Activated naive CD8-positive, alpha-beta T cell treated with anti-CD3 and anti-CD28 coated beads, Interleukin-2, amount 50 U/mL, for 24 hours (primary cell): ENCODE measurements at places on chromosomes 16 and 17.

GRCh38 chr16:23840310-23840709 is 4.5 kb downstream of the PRKCB start:
- no peak for DNase-seq

DNA sequence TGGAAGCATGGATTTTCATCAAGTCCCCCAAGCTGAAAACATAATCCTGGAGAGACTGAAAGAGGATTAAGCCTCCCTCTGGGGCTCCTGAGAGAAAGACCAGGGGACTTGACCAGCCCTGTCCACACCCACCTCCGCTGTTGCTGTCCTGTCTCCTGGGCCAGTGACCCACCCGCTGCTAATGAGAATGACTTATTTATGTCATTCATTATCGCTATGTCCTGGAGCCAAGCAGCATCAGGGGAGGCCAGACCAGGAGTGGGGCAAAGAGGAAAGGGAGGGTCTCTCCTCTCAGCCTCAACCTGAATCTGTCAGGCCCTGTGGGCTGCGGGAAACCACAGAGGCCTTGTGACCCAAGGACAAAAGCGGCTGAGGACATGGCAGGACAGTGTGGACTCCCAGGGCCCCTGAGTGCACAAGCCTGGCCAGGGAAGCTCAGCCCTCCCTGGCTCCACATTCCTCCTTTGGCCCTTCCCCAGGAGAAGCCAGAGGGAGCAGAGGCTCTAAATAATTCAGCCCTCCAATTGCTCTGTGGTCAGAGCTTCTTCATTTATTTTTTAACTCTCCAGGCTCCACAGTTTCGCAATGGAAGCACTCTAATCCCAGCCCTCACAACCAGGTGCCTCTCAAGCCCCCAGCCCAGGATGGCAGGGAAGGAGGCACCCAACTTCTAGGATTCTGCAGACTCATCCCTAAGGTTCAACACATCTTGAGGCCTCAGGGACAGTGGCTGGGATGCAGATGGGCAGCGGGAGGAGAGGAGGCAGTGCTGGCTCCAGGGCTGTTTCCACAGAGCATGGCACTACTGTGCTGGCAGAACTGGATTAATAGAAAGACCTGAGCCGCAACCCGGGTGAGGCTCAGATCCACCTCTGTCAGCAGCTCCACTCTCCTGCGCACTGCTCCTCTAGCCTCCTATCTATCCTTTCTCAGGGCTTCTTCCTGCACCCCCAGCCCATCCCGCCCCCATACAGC is 19.1 kb downstream of the CUEDC1 start:
- no peak for DNase-seq

DNA sequence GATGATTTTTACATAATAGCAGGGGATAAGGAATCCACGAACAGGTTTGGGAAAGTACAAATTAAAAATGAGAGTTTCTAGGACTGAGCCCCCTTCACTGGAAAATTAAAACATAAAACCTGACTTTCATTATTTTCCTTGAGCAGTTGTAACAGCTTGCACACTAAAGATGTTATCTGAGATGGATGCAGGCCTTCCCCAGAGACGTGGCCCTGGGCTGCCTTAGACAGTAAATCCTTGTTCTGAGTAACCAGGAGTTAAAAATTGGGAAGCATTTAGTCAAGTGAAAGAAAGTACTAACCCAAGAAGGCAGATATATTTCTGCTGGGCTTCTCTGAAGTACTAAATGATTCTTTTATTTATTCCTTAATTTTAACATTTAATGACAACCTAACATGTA is 432.2 kb upstream of the KIF2B start:
- DNase-seq = no peak

- peak; percentile 66 for DNase-seq
These were observed 36.4 kb downstream of the CDK5R1 start for GRCh38 chr17:32523017-32523680.

DNA sequence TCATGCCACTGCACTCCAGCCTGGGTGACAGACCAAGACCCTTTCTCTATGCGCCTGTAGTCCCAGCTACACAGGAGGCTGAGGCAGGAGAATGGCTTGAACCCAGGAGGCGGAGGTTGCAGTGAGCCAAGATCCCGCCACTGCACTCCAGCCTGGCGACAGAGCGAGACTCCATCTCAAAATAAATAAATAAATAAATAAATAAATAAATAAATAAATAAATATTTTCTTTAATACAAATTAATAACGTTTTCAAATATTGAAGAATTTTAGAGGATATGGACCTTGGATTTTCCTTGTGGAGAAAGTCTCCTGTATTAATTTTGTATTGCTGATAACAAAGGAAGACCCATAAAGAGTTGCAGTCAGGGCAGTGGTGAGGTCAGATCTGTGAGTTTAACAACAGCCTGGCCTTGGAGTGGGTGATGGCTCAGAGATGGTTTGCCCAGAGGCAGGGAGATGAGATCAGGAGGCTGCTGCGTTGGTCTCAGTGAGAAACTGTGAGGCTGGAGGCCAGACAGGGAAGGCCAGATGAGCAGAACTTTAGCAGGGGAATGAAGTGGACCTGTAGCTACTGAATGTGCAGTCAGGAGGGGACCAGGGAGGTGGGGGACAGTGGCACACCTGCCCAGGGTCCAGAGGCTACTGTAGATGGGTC is 4.4 kb upstream of the ASGR1 start:
- DNase-seq = no peak
